ENCODE measurements at places on chromosomes 7 and 10.

GRCh38 chr10:100534726-100535125, 1.0 kb upstream of the HIF1AN start:
- no peak for DNase-seq

GRCh38 chr7:83040484-83040883, 122.2 kb downstream of the PCLO start:
- DNase-seq: no peak

GRCh38 chr10:98294270-98294627, 26.3 kb upstream of the LOXL4 start:
- no peak for DNase-seq

DNA sequence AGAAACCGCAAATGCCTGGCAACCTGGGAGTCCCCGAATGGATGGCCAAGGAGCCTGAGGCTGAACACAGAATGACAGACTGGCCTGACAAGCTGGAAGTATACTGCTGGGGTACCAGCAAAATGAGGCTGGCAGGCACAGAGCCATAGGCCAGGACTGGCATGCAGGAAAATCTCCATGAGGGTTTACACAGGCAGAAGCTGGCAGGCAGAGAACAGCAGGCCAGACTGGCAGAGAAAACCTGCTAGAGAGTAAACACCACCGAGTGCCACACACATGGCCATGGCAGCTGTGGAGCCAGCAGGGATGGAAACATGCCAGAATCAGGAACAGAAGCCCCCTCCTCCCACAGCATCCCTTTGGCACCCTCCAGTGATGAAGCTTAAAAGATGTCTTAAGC, 63.4 kb downstream of the CRPPA start:
- DNase-seq: no peak

DNA sequence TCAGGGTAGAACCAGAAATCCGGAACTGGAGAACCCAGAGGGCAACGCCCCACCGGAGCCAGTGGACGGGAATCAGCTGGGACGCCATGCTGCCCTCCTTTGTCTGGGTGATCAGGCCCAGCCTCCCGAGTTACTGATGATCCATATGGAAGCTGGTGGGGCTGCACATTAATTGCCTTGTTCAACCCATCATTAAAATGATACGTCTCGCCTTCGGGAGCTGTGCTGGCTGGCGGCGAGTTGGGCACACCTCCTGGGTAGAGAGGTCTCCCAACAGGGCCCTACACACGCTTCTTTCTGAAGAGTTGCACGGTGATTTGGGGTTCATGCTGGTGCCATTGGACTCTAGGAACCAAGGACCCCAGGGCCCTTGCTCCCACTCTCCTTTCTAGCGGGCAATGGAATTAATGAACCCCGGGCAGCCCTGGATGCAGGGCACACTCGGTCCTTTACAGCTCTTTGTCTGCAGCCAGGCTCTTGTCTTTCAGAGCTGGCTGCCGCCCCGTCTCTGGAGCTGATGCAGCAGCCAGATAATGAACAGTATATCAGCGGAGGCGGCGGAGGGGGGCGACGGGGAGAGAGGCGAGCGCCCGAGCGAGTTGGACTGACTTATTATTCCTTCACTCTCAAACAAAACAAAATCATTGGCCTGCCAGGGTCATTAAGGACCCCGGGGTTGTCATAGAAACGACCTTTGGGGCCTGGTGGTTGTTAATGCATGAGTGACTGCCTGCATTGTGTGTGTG, 412.2 kb upstream of the ZMIZ1 start:
- no peak for DNase-seq

Data from KG1 (cell line).